ENCODE measurements at places on chromosomes 13 and 19.

- DNase-seq, result no peak
Observed at GRCh38 chr19:47102346-47103060, 11.1 kb downstream of the ZC3H4 start.

GRCh38 chr13:18936104-18936503 lies 245.5 kb downstream of the TUBA3C start:
- DNase-seq, result no peak

- DNase-seq, result no peak
Observed at GRCh38 chr19:13998426-13998825, 7.7 kb downstream of the RFX1 start.

GRCh38 chr19:3679138-3679537 lies 21.1 kb downstream of the PIP5K1C start:
- no peak for DNase-seq

GRCh38 chr19:19432732-19433131 lies 27.3 kb downstream of the GATAD2A start:
- DNase-seq, result no peak

DNA sequence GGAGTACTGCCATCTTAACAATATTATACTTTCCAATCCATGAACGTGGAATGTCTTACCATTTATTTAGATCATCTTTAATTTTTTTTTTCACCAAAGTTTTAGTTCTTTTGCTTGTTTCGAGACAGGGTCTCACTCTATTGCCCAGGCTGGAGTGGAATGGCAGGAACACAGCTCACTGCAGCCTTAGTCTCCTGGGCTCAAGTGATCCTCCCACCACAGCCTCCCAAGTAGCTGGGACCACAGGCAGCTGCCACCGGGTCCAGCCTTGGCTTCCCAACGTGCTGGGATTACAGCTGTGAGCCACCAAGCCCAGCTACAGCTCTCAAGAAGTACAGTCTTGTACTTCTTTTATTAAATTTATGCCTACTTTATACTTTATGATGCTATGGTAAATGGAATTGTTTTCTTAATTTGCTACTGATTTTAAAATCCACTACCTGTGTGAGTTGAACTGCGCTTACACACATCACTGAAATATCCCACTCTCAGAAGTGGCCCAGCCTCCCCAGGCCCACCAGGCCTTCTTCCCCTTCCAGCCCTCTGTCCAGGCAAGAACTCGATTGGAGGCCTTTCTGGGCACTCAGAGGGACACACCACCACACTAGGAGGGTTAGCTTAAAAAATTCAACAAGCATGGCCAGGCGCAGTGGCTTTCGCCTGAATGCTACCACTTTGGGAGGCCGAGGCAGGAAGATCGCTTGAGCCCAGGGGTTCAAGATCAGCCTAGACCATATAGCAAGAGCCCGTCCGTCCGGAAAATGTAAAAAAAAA lies 1.0 kb upstream of the PGLS start:
- DNase-seq, result no peak

DNA sequence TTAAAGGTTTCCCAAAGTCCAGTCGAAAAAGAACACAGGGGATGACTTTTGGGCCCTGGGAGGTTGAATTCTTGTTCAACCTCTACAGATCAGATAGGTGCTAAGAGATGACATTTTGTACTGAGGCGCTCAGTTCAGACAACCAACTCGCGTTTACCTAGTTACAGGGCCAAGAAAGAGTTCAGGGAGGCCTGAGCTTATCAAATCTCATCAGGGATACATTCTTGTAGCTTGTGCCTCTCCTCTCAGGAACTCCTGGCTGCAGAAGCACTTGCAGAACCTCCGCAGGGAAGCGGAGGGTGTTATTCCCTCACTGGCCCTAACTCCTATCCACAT lies 825 bp downstream of the ZNF776 start:
- no peak for DNase-seq

GRCh38 chr13:113125506-113126264 lies 3.1 kb downstream of the F10 start:
- DNase-seq, result no peak

- DNase-seq, result no peak
Observed at GRCh38 chr13:110359840-110360301, 52.8 kb downstream of the COL4A2 start.

- no peak for DNase-seq
Observed at GRCh38 chr13:20993211-20993610, 68.2 kb downstream of the LATS2 start.

- DNase-seq, result no peak
Observed at GRCh38 chr19:48830088-48830487, 6.2 kb downstream of the HSD17B14 start.

- no peak for DNase-seq
Observed at GRCh38 chr19:19538785-19539166, 711 bp downstream of the CILP2 start.

DNA sequence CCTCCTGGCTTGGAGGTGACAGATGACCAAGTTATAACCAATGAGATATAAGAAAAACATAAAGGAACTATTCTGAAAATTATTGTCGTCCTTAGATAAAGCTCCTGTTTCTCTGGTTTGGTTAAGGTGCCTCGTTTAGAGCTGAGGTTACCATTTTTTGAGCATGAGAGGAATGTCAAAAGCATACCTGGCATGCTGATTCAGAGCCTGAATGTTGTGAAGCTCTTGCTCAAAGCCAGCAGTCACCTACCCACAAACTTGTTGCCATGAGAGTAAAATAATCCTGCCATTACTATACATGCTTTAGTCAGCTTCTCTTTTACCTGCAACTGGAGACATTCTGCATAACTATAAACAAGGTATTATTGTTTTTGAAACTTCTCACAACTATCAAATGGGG lies 1116.2 kb downstream of the DIAPH3 start:
- no peak for DNase-seq

DNA sequence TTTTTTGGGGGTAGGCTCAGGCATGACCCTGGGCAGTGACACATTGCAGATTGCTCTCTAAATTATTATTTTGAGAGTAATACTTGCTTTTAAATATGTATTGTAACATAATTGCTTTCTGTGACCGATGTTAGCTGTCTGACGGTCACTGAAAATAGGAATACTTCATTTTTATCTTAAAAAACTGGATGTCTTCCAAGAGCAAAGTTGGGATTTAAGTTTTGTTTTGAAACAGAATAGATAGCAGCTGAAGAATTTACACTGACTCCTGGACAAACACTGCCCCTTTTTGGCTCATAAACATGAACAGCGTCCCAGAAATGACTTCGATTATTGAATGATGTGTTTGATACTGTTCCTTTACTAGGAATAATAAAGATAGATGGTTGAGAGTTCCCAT lies 535.9 kb downstream of the GPC5 start:
- DNase-seq, result no peak

GRCh38 chr19:20078581-20079031 lies 806 bp downstream of the ZNF90 start:
- DNase-seq, result peak; percentile 3

- DNase-seq, result no peak
Observed at GRCh38 chr19:29191005-29191404, 21.9 kb downstream of the UQCRFS1 start.

DNA sequence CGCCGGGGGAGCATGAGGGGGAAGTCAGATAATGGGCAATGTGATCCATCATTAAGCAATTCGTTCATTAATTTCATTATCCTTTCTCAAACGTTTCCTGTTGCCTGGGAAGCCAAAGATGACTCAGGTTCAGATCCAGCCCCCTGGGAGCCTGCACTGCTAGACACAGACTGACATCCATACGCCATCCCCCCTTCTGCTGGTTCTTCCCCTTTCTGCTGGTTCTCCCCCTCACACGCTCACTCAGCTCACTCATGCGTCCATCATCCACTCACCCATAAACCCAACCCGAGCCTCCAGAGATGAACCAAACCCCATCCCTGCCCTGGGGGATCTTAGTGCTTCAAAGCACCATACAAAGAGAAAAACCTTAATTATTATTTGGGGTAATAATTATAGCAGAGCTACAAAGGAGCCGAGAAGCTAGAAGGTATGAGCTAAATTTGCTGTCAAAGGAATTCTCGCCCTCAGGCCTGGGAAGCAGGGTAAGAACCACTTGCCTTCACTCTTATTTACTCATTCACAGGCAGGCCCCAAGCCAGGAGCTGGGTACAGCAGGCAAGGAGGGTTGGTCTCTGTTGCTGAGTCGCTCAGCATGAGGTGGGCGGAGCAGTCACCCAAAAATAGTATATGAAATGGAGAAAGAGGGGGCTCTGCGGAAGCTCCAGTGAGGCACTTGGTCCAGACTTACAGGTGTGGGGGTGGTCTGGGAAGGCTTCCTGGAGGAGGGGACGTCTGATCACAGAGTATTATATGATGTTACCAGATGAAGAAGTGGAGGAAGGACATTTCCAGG lies 7.0 kb upstream of the ZNF444 start:
- no peak for DNase-seq

- no peak for DNase-seq
Observed at GRCh38 chr19:15114153-15114540, 6.9 kb downstream of the SYDE1 start.

DNA sequence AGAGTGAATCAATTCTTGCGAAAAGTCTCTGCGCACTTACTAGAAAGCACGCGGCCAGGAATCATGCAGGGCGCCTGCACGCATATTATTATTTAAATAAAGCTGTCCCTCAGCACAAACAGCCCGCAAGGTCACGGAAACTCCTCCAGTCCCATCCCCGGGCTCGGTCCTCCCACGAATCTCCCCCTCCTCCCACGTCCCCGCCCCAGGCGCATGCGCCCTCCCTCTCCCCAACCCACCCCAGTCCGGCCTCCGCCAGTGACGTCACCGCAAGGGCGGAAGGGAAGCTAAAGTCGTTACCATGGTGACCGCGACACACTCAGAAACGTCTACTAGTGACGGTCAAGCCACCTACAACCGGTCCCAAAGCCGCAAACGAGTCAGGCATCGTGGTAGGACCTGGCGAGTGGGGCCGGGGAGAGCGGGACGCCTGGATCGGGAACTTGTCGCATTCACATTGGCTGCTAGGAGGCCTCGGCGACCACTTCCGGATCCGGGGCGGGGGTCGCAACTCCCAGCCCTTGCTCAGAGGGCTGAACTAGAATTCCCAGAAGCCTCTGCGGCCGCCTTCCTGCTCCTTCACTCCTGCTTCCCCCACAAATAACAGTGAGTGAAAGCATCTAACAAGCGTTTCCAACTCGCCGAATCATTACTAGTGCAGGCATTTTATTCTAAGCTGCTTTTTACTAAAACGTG lies at the start of gene ZSCAN5A:
Gene ZSCAN5A (minus strand): TSS at position 459 of the 696 bp plus-strand sequence. CDS start 89,793 bp downstream, outside the sequence.
- peak; percentile 98 for DNase-seq

DNA sequence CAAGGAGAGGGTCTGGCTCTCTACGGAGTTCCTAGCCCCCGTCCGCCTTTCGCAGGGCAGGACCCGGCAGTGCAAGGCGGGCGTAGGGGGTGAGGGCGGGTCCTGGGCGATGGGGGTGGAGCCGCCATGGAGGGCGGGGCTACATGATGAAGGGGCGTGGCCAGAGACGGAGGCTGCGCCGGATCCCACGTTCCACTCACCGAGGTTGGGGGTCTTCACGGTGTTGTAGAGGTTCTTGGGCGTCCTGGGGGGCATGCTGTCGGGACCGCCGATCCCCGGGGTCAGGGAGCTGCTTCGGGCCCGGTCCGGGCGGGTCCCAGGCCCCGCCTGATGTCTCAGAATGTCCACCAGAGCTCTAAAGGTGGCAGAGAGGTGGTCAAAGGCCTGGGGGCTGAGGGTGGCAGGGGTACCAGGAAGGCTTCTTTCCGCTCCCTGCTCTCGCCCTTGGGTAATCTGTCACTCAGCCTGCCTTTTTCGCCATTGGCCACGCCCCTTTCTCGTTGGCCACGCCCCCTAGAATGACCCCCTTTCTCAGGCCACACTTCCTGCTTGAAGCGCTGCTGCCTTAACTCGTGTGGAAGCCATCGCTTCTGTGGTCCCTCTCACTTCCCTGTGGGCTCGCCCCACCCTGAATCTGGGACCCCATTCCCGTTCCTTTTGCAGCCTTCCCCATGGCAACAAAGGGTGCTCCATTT lies 2.5 kb downstream of the SHISA7 start:
- no peak for DNase-seq

DNA sequence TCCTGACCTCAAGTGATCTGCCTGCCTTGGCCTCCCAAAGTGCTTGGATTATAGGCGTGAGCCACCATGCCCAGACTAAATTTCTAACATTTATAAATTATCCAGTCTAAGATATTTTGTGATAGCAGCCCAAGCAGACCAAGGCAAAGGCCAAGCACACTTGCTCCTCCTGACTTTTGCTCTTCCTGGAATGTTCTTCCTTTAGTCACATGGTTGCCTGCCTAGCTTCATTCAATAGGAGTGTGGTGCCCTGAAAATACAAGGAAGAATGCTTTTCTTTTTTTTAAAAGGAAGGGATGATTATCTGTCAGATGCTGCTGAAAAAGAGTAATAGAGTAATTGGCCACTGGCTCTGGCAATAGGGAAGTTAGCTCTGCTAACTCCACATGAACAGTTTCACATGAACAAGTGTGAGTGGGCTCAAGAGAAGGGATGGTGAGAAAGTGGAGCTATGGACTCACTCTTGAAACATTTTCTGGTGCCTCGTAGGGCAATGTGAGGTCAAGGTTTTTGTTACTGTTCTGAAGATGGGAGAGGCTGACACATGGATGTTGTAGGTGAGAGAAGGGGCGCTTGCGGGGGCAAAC lies 47.1 kb downstream of the USPL1 start:
- DNase-seq, result no peak

GRCh38 chr13:31793246-31793645 lies 53.9 kb downstream of the RXFP2 start:
- DNase-seq, result no peak

- no peak for DNase-seq
Observed at GRCh38 chr19:43408043-43408442, 6.6 kb upstream of the TEX101 start.

DNA sequence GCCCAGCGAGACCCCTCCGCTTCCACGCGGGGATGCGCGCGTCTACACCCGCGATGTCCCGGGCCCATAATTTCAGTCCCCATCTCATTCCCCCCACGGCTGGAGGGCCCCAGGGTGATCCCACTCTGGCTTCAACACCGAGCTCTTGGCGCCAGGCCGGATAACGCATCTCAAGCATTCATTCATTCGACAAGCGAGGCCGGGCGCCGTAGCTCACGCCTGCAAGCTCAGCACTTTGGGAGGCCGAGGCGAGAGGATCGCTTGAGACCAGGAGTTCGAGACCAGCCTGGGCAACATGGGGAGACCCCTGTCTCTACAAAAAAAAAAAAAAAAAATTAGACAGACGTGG lies 5.9 kb downstream of the ANGPTL6 start:
- no peak for DNase-seq

GRCh38 chr13:33236021-33236420 lies 49.5 kb downstream of the STARD13 start:
- DNase-seq, result no peak

- DNase-seq, result peak; percentile 80
Observed at GRCh38 chr19:7871437-7872305, 2.5 kb downstream of the PRR36 start.

GRCh38 chr13:98921786-98922185 lies 56.1 kb downstream of the DOCK9 start:
- peak; percentile 91 for DNase-seq

DNA sequence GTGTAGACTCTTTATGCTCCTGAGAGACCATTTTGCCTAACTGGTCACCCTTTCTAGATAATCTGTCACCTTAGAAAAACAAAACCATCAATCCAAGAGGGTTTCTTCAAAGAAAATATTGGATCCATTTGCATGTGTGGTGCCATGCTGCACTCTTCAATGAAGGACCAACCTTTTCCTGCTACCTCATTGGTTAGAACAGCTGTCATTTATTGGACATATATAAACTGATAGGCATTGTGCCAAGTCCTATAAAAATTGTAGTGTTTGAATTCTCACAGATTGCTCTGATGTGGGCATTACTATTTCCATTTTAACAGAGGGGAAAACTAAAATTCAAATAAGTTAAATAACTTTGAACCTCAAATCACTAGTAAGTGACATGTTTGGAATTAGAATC lies 333.2 kb downstream of the MYO16 start:
- DNase-seq, result no peak

All from Ammon's horn (tissue), 1 donor.